ENCODE measurements at places on chromosomes 7 and 10.

- DNase-seq = no peak
Measured at GRCh38 chr10:50397312-50398140, 146.2 kb upstream of the ASAH2 start.

DNA sequence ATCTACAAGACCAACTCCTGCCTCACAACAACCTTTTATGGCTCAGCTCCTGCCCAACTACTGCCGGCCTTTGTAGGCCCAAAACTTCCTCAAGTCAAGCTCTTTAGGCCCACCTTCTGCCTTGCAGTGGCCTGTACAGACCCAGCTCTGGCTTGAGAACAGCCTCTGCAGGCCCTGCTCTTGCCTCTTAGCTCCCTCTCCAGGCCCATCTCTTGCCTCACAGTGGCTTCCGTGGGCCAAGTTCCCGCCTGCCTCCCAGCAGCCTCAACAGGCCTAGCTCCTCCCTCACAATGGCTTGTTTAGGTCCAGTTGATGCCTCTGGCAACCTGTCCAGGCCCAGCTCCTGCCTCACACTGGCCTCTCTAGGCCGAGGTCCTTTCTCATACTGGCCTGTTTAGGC, 32.4 kb upstream of the VKORC1L1 start:
- DNase-seq = no peak

GRCh38 chr10:72802332-72802731, 91.2 kb upstream of the OIT3 start:
- DNase-seq = peak; percentile 33

GRCh38 chr7:55427800-55428199, 62.7 kb downstream of the LANCL2 start:
- no peak for DNase-seq

GRCh38 chr10:98349508-98349922, 65.5 kb downstream of the PYROXD2 start:
- peak; percentile 100 for DNase-seq

- peak; percentile 61 for DNase-seq
Measured at GRCh38 chr10:92573091-92573797, 649 bp downstream of the IDE start.

- DNase-seq = no peak
Measured at GRCh38 chr7:88452646-88453045, 146.0 kb upstream of the STEAP4 start.

- DNase-seq = no peak
Measured at GRCh38 chr7:50164559-50165170, 71.6 kb upstream of the ZPBP start.

- DNase-seq = peak; percentile 74
Measured at GRCh38 chr7:43756368-43757072, 2.0 kb upstream of the BLVRA start.

DNA sequence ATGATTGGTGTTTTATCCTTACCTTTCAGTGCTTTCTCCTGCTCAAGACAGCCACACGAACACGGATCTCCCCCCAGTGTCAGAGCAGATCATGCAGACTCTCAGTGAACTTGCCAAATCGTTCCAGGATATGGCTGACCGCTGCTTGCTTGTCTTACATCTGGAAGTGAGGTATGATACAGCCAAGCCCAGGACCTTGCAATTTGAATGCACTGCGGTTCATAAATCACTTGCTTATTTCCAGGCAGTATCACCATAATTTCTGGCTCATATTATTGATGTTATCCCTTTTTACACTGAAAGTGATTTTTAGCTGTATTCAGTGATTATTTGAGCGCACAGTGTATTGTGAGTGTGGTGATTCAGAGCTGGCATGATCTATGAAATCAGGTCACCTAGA, 129.7 kb upstream of the LRGUK start:
- DNase-seq = no peak

- no peak for DNase-seq
Measured at GRCh38 chr7:132760244-132760623, 184.0 kb upstream of the PLXNA4 start.
